Thoracic aorta endothelial cell (primary cell): ENCODE measurements at places on chromosomes 13 and 19. TPM values are rescaled to one million over a fixed set of nuclear protein-coding genes. Genes with fewer than 3 reads are reported as not detected.

The ZNF296 gene
- total RNA-seq, result 0.40 and 0.65 TPM in 2 replicates

The FGF22 gene
- total RNA-seq, result not detected in 2 replicates

The LAIR1 gene
- total RNA-seq, result not detected in 2 replicates

The DCT gene
- not detected in 2 replicates for total RNA-seq

The ZIC5 gene
- total RNA-seq, result 0.07 TPM in 1 of 2 replicates, not detected in the other

The FLT1 gene
- 181 and 268 TPM in 2 replicates for total RNA-seq

The ZNF772 gene
- 15.1 and 15.3 TPM in 2 replicates for total RNA-seq

The CCDC169 gene
- total RNA-seq, result 4.9 and 6.8 TPM in 2 replicates

The CABP5 gene
- total RNA-seq, result not detected in 2 replicates

The ZNF415 gene
- 0.29 and 0.80 TPM in 2 replicates for total RNA-seq

The C1QTNF9B gene
- total RNA-seq, result not detected in 2 replicates

The NOTCH3 gene
- 0.22 and 0.80 TPM in 2 replicates for total RNA-seq

The SHD gene
- not detected in 2 replicates for total RNA-seq

The SIGLEC14 gene
- total RNA-seq, result 0.14 TPM in 1 of 2 replicates, not detected in the other

The ZNF582 gene
- total RNA-seq, result 1.0 and 2.3 TPM in 2 replicates

The FREM2 gene
- total RNA-seq, result not detected in 2 replicates

The CEACAM19 gene
- 3.2 and 3.9 TPM in 2 replicates for total RNA-seq

The DLL3 gene
- total RNA-seq, result 0.43 and 0.66 TPM in 2 replicates

The ZC3H4 gene
- 27.9 and 30.4 TPM in 2 replicates for total RNA-seq

The LENG1 gene
- total RNA-seq, result 4.9 and 5.1 TPM in 2 replicates

The FGF14 gene
- total RNA-seq, result under 0.01 TPM in 2 replicates

The ZNF578 gene
- 0.72 and 3.5 TPM in 2 replicates for total RNA-seq

The CLEC17A gene
- total RNA-seq, result not detected in 2 replicates

The CCDC159 gene
- 7.6 and 9.6 TPM in 2 replicates for total RNA-seq

The ERF gene
- total RNA-seq, result 19.7 and 36.5 TPM in 2 replicates

The ZNF615 gene
- 7.6 and 8.9 TPM in 2 replicates for total RNA-seq

The PLEKHF1 gene
- total RNA-seq, result 6.6 and 12.3 TPM in 2 replicates

The PCDH9 gene
- total RNA-seq, result 4.5 and 10.5 TPM in 2 replicates

The OLFM2 gene
- total RNA-seq, result 0.14 and 0.53 TPM in 2 replicates

The KDELR1 gene
- 80.3 and 101 TPM in 2 replicates for total RNA-seq

The ZNF541 gene
- total RNA-seq, result 0.14 TPM in 1 of 2 replicates, not detected in the other

The OR7C1 gene
- not detected in 2 replicates for total RNA-seq

The ZNF570 gene
- 5.5 and 7.0 TPM in 2 replicates for total RNA-seq

The WDR88 gene
- not detected in 2 replicates for total RNA-seq

The ICAM4 gene
- total RNA-seq, result 0.29 and 0.40 TPM in 2 replicates

The TNNT1 gene
- 1.0 and 2.9 TPM in 2 replicates for total RNA-seq

The ZNF486 gene
- total RNA-seq, result 7.8 and 9.0 TPM in 2 replicates

The GJB6 gene
- total RNA-seq, result not detected in 2 replicates

The PDE4C gene
- 0.13 and 0.57 TPM in 2 replicates for total RNA-seq

The ANGPTL4 gene
- total RNA-seq, result 9.5 and 27.8 TPM in 2 replicates

The BIVM gene
- total RNA-seq, result 22.7 and 30.4 TPM in 2 replicates

The LRG1 gene
- total RNA-seq, result 0.27 and 0.29 TPM in 2 replicates

The CFAP97D2 gene
- not detected in 2 replicates for total RNA-seq

The ITM2B gene
- total RNA-seq, result 239 and 311 TPM in 2 replicates

The PAF1 gene
- total RNA-seq, result 28.9 and 33.6 TPM in 2 replicates

The ZNF793 gene
- total RNA-seq, result 0.53 and 0.72 TPM in 2 replicates

The TRIP10 gene
- 51.2 and 53.1 TPM in 2 replicates for total RNA-seq

The C19orf85 gene
- not detected in 2 replicates for total RNA-seq

The NEK3 gene
- total RNA-seq, result 13.8 and 13.9 TPM in 2 replicates

The DCLK1 gene
- 3.5 and 8.5 TPM in 2 replicates for total RNA-seq
